ENCODE measurements at places on chromosomes 1 and 21.

DNA sequence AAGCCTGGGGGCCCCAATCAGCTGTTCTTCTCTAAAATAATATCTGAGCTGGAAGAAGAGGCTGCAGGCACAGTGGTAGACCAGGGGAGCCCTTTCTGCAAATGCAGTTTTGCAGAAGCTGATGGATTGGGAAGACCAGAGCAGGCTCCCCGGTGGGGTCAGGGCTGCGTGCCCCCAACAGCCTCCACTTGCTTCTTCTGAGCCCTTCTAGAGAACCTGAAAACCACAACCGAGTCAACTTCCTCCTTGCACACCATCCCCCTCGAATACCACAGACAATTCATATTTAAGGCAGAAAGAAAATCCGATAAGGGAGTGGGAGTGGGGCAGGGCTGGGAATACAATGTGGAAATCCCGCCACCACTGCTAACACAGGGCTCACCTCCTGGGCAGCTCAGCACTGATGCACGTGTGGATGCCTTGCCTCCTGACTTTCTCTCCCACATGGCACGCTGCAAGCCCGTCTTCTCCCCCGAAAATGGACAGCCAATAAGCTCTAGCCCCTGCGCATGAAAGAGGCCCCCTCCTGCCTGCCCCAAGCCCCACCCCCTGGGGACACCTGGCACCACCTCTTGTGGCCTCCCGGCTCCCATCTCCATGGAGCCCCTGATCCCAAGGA, 25.4 kb upstream of the ALDH4A1 start:
- peak; percentile 53 for DNase-seq

GRCh38 chr1:162093095-162093494, 23.6 kb downstream of the NOS1AP start:
- DNase-seq, result no peak

DNA sequence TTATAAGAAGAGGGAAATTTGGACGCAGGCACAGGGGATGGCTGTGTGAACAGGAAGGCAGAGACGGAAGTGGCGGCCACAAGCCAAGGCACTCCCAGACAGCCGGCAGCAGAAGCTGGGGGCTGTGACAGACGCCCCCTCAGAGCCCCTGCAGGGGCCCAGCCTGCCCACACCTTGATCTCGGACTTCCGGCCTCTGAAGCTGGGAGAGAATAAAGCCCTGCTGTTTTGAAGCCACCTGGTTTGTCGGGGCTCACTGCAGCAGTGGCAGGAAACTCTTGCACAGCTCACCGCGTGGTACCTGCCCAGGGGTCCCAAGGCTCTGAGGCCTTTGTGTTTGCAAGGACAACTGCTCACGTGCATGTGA, 13.7 kb downstream of the MEGF6 start:
- DNase-seq, result peak; percentile 19

DNA sequence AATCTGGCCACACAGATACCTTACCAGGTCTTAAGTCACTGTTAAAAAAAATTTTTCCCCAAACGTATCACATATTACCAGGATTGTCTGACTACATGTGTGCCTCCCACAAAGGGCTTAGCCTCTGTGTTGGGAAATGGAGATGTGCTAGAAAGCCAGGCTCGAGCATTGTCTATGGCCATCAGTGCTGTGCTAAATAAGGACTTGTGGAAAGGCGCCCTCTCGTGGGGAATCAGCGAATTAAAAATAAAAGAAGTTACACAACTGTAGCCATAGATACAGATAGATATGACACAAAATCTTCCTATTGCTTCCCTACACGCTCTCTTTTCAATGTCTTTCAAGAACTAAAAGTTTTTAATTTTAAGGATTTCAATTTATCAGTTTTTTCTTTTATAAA, 47.5 kb upstream of the CRNN start:
- DNase-seq, result peak; percentile 74

DNA sequence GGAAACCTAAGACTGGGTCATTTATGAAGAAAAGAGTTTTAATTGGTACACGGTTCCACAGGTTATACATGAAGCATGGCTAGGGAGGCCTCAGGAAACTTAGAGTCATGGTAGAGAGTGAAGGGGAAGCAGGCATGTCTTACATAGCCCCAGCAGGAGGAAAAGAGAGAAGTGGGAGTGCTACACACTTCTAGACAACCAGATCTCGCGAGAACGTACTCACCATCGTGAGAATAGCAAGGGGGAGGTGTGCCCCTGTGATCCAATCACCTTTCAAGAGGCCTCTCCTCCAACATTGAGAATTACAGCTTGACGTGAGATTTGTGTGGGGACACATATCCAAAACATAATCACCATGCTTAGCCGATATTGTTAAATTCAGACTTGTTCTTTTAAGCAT, 62.8 kb downstream of the DYRK1A start:
- DNase-seq, result no peak

DNA sequence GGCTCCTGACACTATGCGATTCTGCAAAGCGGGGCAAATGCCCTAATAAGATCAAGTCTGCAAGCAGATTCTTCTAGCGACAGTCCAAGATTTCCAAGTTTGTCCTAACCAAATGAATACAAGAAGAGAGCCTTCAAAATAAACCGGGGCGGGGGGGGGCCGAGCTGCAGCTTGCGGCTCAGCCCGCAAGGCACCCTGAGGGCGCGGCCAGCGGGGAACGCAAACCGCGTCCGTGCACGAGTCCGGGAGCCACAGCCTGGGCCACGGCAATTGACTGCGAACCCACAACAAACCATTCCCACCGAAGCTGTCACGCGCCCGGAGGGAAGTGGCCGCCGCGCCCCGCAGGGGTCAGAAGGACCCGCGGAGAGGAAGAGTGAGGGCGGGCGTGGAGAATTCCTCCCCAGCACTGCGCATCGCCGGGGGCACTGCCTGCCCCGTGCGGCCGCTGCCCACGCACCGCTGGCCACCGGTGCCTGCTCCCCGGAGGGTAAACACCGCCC, 687 bp downstream of the TGFBR3 start:
- DNase-seq, result peak; percentile 28

DNA sequence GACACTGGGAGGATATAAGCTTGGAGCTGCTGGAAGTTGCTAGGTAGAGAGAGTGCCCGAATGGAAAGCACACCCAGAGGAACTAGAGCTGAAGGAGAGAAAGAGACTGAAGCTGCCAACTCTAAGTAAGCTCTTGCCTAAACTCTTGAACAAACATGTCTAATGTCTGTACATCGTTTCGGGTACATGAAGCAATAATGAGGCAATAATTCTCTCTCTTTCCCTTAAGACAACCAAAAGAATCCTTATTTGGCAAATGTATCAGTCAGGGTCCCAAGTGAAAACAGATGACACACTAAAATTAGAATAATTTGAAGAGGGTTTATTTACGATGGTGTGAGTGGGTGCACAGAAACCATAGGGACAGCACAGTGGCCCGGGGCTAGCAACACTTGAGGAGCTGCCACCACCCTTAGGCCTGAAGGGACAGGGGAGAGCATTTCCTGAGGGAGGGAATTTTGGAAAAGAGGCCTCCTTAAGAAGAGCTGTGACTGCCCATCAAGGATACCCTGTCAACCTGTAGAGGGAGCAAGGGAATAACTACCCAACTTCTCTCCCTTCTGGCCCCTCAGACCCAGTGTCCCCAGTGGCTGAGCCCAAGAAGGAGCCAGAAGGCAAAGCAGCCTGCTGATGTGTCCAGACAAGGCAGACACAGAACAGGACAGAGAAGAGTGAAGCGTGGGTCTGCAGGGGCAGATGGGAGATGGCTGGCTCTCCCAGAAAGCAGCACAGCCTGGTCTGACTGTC, 36.1 kb upstream of the KHDRBS1 start:
- DNase-seq, result no peak

DNA sequence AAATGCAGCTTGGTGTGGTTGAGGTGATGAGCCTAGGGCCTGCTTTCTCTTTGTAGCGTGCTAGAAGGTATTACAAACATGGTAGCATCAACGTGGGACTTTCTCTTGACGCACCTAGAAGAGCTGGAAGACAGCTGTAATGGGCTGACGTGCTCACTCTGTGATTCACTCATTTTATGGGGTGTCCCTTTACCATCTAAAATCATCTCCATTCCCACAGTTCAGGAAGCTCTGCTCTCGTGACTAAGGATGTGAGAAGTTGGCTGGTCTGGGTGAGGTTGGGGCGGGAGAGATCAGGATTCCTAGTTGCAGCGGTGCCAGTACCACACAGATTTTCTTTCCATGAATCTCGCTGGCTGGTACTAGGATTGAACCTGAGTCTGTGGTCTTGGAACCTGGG, 4.2 kb downstream of the HTR6 start:
- DNase-seq, result no peak

DNA sequence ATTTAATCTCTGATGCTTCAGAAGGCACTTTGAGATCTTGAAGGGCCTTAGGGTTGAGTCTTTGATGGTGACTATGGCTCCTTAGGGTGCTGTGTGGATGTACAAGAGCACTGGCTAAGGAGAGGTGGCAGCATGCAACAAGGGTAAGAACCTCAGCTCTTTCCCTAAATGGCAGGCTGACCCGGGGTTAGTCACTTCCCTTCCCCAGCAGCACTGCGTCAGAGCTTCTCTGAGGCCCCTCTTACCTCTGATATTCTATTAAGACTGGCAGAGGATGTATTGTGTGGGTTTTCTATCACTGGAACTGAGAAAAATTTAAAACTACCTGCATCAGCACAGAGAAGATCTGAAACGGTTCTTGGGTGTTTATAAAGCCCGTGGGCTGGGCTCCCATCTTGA, 11.8 kb downstream of the C1orf116 start:
- no peak for DNase-seq

DNA sequence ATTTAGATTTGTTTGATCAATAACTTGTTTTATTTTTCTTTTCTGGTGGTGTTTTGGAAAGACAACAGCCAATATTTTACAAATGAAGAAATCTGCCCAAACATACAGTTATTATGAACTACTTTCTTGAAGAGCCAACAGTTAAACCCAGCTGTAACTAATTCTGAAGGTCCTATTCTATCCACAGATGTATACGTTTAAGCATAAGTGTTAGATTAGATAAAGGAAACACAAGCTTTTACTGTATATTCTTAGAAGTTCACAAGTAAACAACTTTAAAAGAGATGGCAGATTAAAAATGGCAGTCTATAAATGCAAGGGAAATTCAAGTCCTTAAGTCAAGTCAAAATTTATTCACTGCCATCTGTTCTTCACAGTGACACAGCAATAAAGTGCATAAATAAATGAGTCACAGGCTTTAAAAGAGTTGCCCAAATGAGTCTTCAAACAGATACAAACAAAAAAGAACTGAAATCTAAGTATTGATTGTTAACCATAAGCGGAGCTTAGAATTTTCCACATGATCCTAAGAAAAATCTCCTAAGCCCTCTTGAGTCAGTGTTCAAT, 49.9 kb upstream of the KCNH1 start:
- no peak for DNase-seq

DNA sequence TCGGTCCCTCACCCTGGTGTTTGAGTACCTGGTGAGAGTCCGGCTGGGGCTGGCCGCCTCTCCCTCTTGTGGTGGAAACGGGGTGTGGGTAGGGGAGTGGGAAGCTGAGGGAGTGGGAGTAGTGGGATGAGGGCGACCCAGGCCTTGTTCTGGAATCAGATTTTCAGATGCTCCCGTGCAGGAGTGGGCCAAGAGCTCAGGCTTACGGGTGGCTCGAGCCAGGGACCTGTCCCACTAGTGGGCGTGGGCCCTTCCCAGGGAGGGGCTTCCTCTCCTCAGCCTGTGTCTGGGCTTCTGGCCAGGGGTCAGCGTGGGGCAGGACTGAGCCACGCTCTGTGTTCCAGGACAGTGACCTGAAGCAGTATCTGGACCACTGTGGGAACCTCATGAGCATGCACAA, 22.0 kb downstream of the CDK18 start:
- DNase-seq, result no peak

GRCh38 chr1:37828410-37829074, 20.5 kb upstream of the YRDC start:
- no peak for DNase-seq

- no peak for DNase-seq
Measured at GRCh38 chr1:62341615-62342014, 22.4 kb upstream of the KANK4 start.

GRCh38 chr1:240178366-240178765, 86.7 kb downstream of the FMN2 start:
- no peak for DNase-seq

GRCh38 chr1:156566436-156566835, 5.9 kb downstream of the IQGAP3 start:
- DNase-seq, result no peak

GRCh38 chr1:29974316-29974724, 738.0 kb downstream of the PTPRU start:
- DNase-seq, result no peak

- DNase-seq, result no peak
Measured at GRCh38 chr21:36265431-36265830, 54.6 kb upstream of the MORC3 start.

- no peak for DNase-seq
Measured at GRCh38 chr1:17594690-17595601, 55.4 kb downstream of the ARHGEF10L start.

GRCh38 chr1:234398849-234399381, 25.7 kb downstream of the COA6 start:
- DNase-seq, result no peak

GRCh38 chr1:21293537-21294265, 3.4 kb upstream of the ECE1 start:
- peak; percentile 91 for DNase-seq

GRCh38 chr1:223538981-223539380, 126.5 kb downstream of the CAPN8 start:
- DNase-seq, result no peak

DNA sequence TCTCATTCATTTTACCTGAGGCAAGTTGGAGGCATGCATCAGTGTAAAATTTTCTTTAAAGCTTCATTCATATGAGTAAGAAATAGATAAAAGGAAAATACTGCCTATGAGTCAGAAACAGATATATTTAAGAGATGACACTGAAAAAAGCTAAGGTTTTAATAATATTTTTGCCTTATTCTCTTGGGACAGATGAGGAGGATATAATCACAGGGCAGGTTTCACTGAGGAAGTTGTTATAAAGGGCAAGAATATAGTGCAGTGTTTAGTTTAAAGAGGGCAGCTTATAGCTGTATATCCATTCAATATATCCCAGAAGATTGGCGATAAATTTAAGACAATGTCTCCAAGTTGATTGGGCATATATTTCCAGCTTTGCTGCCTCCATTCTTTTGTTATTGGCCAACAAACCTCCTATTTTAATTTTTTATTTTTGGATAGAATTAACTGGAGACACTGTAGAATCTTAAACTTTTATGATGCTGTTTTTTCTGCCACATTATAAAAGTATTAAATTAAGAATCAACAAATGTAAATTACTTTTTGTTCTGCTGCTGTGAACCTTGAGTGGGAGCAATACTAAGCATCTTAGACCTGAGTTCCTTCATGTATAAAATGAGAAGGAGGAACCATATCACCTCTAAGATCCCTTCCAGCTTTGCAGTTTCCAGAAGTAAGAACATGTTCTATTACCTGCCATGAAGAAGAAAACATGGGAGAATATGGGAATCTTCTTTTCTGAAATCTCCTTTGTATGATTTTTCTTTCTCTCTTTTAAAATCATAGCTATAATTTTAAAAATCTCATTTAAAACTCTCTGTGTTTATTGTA, 171.6 kb downstream of the S1PR1 start:
- DNase-seq, result no peak

- no peak for DNase-seq
Measured at GRCh38 chr1:57115030-57115614, 149.3 kb upstream of the C8B start.

- no peak for DNase-seq
Measured at GRCh38 chr1:87398641-87399040, 70.0 kb downstream of the LMO4 start.

GRCh38 chr1:8854240-8854639, 24.2 kb downstream of the ENO1 start:
- no peak for DNase-seq

GRCh38 chr1:111770916-111771315, 15.2 kb downstream of the DDX20 start:
- no peak for DNase-seq
